ENCODE measurements at places on chromosomes 6 and 20.

GRCh38 chr6:150252714-150253444 is 110.0 kb downstream of the PPP1R14C start:
- peak; percentile 22 for DNase-seq

GRCh38 chr6:24394061-24394779 is 8.5 kb upstream of the MRS2 start:
- DNase-seq: no peak

GRCh38 chr6:166145751-166146150 is 21.9 kb downstream of the TBXT start:
- peak; percentile 7 for DNase-seq

- DNase-seq: no peak
Measured at GRCh38 chr20:57508381-57508780, 16.6 kb downstream of the CTCFL start.

- DNase-seq: peak; percentile 47
Measured at GRCh38 chr6:31969712-31970603, 2.0 kb downstream of the DXO start.

DNA sequence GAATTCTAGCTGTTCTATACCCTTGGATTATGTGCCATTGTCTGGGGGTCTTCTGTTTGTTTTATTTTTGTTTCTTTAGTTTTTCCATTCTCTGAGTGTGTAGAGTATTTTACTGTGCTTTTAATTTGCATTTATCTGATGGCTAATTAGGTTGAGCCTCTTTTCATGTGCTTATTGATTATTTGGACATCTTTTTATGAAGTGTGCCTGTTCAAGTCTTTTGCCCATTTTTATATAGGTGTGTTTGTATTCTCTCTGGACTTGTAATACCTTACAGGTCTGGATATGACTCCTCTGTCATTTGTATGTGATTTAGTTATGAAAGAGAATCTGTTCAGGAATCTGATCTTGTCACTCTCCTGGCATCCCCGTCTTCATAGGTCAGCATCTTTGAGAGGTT is 22.6 kb upstream of the APCDD1L start:
- no peak for DNase-seq

DNA sequence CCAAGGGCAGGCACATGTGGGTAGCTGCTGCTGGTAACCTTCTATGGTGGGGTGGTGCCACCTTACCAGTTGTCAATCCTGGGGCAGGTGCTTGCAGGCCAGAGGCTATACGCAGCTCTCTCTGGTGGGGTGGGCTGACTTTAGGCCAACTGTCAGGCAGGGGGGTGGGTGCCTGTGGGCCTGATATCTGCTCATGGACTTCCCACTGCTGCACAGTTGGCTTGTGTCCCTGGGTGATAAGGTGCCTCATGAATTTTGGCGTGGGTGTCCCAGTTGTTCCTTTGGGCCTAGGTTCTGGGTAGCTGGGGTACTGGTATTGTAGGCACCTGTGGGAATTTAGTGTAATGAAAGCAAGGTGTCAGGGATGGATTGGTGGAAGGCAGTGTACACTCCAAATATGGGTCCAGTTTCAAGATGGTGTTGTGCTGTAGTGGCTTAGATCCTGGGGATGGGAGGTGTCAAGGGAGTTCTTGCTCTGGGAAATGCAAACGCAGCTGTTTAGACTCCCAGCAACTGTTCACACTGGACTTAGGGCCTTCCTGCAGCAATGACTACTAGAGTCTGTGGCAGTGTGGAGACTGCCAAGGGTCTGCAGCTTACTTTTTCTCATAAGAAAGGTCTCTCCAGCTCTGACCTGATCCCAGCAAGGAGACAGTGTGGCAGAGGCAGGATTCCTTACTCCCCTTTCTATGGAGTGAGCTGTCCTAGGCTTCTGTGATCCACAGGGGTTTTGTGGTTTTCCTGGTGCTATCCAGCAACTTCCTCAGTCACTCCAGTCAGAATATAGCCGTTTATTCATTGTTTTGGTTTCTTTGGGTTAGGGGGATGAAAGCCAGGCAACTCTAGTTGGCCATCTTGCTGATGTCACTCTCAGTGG is 128.2 kb downstream of the CRYBG1 start:
- DNase-seq: peak; percentile 54

DNA sequence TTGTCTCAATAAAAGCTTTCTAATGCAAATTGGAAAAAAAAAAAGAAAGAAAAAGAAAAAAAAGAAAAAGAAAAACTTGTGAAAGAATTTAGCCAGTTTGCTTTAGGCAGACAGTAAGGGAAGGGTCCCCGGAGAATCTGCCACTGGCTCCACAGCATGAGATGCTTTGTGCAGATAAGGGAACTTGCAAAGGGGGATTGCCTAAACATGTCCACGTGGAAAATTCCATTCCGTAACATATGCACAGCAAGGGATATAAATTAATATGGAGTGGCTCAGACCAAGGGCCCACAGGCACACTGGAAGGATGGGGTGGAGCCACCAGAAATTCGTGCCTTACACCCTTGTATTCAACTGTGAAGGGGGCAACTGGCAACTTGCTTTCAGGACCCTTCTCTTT is 45.4 kb downstream of the MKKS start:
- DNase-seq: no peak

DNA sequence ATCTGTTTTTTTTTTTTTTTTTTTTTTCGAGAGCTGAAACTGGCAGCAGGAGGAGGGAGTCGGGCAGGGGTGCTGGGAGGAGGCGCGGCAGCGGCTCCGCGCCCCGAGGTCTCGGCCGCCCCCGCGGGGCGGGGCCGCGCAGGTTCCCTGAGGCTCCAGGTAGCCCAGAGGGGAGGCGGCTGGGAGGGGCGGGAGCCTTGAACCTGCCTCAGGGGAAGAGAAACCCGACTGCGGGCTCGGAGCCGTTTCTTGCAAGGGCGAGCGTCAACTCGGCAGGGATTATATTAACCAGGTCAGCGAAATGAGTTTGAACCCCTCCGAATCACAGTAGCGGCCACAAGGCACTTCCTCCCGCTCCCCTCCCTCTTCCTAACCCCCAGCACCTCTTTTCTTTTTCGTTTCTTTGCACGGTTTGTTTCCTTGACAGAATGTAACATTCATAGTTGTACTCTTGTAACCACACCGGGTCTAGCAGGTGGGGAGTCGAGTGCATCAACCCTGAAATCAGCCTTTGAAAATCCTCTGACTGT is 2.0 kb downstream of the MYB start:
- DNase-seq: no peak

- DNase-seq: peak; percentile 15
Measured at GRCh38 chr6:33088931-33089620, 13.3 kb downstream of the HLA-DPB1 start.

DNA sequence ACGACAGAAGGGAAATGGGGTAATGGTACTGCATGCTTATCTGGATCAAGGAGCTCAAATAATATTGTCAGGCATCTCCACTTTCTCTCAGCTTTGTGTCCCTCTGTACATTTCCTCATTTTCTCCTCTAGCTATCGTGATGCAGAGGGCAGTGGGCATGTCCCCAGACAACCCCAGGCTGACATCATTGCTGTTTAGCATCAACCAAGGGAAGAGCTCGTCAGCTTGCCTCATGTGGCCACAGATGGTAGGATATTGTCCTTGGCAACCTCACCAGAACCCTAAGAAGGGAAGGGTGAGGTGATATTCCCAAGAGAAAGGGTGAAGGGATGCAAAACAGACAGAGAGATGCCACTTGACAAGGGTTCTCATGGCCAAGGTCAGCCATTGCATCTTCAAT is 58.3 kb downstream of the MAFB start:
- no peak for DNase-seq

GRCh38 chr20:43681468-43681942 is 14.6 kb downstream of the MYBL2 start:
- peak; percentile 36 for DNase-seq

DNA sequence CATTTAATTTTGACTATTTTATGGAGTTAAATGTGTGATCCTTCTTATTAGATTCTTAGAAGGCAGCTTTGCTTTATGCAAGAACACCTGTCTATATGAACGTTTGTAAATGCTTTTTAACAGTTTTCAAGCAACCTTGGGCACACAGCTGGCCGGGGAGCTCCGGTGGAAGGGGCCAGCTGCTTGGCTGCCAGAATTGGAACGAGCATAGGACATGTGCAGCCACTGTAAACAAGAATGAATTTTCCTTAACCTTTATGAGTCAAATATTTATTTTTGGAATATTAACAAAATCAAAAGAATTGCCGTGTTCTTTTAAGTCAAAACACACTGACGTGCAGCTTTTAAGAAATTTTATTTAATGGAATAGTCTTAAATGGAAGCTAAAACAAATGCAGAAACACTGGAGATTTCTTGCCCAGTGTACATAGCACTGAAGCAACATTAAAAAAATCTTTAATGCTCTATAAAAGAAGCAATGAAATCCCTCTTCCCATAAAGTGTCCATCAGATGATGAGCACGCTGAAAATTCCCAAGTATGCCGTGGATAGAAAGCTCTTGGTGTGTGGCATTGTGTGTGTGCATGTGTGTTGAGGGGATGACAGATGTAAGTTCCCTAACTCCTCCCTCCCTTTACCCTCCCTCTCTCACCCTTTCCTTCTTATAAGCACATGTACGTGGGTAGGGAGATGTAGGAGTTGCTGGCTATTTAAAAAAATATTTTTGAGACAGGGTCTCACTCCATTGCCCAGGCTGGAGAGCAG is 208.9 kb upstream of the EXOC2 start:
- DNase-seq: no peak

DNA sequence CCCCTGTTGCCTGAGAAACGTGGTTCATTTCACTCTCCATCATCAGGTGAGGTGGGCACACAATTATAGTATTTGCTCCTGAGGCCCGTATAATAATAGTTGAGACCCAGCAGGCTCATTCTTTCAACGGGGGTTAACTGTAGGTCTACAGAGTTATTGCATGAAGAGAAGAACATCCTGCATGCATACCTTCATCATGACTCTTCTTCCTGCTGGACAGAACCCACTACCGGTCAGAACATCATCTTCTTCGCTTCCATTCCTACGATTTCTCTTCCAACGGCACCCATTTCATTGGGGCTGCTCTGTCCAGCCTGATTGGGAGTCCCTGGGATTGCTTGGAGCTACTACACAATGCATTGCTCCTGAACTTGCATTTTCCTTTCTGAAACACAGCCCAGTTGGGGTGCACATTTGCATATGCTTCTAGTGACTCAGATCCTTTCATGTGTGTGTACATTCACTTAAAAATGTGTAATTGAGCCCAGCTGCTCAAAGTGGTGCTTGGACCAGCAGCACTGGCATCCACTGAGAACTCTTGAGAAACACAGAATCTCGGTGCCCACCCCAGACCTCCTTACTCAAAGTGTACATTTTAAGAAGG is 57.4 kb downstream of the SLC24A3 start:
- DNase-seq: peak; percentile 76

DNA sequence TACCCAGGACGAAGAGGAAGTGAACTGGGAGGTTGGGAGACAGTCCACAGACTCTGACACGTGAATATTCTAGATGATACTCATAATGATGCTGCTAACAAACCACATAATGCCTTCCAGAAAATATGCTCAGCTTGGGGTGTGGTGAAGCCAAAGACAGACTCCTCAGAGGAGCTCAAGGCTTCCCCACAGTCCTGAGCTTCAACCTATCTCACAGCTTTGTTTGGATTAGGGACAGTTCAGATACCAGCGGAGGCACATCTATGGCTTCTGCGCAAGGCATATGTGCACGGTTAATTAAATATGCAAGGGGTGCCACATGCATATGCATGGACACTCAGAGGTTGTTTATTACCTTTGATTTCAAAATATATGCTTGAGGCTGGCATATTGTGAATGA is 30.7 kb upstream of the MYLIP start:
- no peak for DNase-seq

GRCh38 chr6:72048080-72048479 is 161.7 kb downstream of the RIMS1 start:
- no peak for DNase-seq

GRCh38 chr20:60804918-60805630 is 447.0 kb upstream of the CDH4 start:
- no peak for DNase-seq

DNA sequence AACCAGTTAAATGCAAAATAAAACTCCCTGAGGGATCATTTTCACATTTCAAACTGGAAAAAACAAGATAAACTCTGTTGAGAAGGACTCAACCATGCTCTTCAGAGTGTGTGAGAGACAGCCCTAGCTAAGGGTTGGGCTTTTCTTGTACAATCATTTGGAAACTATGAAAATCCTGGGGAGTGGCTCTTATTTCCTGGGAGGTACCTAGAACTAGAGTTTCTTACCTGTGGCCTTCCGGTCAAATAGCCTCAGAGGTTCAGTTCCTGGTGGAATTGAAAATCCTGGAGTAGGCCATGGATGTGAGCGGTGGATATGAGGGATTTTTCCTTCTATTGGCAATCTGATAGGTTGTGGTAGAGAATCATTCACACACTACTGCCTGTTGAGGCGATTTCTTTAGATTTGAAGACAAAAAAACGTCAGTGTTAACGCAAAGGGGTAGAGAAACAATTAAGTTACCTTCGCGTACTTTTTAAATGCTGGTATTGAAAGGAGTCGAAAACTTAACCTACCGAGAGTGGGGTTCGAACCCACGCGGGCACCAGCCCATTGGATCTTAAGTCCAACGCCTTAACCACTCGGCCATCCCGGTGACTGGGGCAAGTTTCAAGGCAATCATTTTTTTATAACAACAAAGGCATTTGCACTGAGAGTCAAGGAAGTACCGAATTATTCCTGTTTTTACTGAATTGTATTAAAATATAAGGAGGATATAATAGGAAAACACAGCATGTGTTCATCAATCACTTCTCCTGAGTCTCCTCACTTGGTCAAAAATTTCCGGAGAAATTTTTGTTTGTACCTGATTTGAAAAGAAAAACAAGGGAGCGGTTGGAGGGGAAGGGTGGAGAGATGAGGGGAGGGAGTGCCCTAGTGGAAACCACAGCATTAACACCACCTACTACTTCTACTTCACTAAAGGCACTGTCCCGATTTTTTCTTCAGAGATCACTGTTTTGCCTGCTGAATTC is 191.3 kb downstream of the OR2B2 start:
- peak; percentile 84 for DNase-seq

DNA sequence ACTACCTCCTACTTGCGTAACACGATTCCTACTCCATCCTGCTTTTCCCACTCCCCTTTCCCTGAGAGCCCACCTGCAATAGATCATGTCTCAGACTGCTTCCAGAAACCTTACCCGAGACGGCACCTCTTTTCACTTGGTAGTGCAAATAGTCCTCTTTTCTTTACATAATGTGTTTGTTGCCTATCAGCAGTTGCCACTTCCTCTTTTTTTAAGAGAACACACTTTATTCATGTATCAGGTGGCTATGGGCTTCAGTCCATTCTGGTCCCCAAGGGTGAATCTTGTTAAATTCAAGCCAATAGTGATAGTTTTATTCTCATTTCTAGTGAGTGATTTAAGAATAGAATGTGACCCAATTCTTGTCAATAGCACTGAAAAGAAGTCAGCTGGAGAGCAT is 57.7 kb upstream of the FERMT1 start:
- no peak for DNase-seq
